ENCODE measurements at places on chromosomes 3 and 15.
A peak's percentile ranks its signal among the peaks of the same experiment; 100 is the strongest.

DNA sequence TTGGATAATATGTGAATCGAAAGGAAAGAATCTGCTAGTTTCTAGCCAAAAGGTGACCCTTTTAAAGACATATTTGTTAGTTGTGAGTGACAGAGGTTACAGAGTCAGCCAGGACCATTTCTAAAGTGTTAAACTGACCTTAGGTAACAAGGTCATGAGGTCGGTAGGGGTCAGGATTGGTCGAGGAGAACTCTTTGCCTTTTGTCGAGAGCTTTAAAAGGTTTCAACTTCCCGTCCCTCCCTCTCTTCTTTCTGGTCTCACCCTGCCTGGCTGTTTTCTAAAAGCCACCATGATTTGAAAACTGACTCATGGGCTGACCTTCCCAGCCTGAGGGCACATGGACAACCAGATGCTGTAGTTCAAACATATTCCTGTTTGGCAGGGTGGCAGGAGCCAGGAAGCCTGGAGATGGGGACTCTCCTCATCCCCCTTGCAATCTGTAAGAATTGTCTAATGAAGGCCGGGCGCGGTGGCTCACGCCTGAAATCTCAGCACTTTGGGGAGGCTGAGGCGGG, 25.8 kb upstream of the PRTG start:
- DNase-seq = no peak

- DNase-seq = no peak
Measured at GRCh38 chr3:49023775-49024174, 1.9 kb downstream of the NDUFAF3 start.

- DNase-seq = peak; percentile 46
Measured at GRCh38 chr15:44719293-44719999, 8.1 kb downstream of the B2M start.

DNA sequence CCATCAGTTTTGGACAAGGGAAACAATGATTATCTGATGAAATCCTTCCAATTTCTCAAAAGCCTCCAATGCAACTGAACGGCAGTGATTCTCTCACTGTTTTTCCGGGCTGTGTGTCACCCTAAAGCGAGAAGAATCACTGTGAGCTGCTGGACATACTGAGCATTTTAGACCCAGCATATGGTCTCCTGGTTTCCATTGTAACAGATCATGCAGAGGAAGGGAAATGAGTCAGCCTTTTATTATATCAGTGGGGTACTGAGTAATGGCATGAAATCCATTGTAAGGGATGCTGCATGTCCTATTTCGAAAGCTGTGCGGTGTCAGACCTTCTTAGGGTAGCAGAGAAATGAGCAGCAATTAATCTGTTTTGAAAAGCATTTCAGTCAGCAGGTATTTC, 287.1 kb downstream of the IL5RA start:
- DNase-seq = no peak

DNA sequence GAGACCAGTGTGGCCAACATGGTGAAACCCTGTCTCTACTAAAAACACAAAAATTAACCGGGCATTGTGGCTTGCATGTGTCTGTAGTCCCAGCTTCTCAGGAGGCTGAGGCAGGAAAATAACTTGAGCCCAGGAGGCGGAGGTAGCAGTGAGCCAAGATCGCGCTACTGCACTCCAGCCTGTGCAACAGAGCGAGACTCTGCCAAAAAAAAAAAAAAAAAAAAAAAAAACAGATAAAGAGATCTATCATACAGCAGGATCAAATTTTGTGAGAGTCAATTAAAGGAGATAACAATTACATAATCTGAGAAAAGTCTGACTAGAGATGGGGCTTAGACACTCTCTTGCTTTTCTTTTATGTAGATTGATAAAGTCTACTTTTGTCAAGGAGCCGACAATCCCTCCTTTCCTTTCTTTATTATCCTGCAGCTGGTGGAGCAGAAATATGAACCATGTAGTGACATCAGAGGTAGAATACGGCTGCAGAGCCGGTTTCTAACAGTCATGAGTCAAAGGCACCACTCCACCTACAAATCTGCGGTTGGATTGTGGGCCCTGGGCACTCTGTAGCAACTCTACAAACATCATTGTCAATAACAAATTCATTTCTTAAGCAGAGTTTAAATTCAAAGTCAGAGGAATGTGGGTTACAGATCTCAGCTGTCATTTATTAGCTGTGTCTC, 9.0 kb downstream of the C2CD4A start:
- no peak for DNase-seq

DNA sequence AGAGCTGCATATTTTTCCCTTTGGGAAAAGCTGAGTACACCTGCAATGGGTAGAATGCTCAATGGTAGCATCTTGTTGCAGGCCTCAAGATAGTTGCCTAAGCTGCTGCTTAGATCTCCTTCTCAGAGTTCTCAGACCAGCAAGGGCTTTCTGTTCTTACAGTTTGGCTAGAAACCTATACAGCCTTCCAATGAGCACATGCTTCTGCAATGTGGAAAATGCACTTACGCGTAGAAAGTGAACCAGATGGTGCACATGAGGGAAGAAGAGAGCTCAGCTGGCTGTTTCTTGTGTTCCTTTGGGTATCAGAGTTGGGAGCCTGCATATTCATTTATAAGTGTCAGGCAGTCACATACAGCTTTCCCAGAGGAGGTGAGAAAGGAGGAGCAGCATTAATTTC, 136.4 kb downstream of the B3GALNT1 start:
- no peak for DNase-seq

DNA sequence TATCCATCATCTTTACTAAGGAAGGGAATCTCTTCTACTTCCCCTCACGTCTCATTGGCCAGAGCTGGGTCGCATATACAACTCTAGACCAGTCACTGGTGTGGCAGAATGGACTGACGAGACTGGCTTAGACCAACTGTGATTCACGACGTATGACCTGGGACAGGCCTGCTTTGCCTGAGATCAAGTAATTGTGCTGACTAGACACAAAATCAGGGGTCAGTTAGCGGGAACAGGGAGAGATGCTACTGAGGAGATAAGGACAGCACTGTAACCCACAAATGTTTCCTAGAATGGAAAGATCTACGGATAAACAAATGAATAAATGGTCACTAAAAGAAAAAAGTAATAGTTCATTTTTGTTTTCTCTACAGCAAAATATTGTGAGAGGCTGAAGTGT, 308.3 kb downstream of the MAGI1 start:
- no peak for DNase-seq

DNA sequence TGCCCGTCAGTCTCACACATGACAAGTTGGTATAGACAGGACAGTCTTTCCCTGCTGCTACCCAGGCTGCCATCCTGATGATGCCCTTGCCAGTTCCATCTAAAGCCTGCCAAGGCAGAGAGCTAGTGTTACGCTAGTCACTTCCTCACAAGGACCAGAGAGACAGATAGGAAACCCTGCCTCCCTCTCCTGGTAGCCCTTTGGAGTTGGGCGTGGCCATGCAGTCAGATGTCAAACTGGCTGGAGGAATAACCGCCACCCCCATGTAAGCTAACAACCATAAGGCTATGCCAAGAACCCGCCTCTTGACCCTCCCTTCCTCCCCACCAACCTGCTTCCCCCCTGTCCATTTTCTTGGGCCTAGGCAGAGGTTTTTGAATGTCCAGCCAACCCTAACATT, 2.8 kb downstream of the TMEM115 start:
- DNase-seq = no peak

DNA sequence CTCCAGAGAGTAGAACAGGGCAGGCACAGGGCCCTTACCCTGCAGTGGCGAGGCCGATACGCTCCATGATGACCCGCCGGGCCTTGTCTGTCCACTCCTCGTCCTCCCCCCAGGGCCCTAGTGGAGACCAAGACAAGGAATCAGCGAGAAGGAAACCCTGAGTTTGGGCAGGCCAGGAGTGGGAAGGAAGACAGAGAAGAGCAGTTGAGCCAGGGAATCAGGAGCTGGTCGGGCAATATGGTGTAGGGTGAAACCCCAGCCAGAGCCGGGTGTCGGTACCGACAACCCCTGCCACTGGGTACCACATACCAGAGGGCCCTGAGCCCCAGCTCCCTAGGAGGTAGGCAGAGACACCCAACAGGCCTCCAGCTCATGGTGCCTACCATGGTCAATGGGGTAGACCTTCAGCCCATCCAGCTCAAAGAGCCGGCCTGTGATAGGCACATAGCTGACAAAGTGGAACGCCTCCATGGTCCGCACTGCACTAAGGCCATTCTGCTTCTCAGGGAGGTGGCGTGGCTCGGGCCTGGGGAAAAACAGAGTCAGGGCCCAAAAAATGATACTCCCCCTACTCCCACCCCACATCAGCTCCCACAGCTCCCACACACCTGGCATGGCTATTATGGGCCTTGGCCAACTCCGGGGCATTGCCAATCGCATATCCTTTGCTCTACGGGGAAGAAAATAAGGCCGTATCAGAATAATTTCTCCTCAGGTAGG, 38.0 kb downstream of the SEMA3G start:
- DNase-seq = no peak
